Activated CD4-positive, alpha-beta T cell treated with anti-CD3 and anti-CD28 coated beads, Interleukin-2, amount 10 ng/mL, durations not matched to agents 24 days and 14 days (primary cell): ENCODE measurements at places on chromosomes 3 and 15.
A peak's percentile ranks its signal among the peaks of the same experiment; 100 is the strongest.

GRCh38 chr3:156106721-156107373, 13.5 kb upstream of the KCNAB1 start:
- DNase-seq = no peak

DNA sequence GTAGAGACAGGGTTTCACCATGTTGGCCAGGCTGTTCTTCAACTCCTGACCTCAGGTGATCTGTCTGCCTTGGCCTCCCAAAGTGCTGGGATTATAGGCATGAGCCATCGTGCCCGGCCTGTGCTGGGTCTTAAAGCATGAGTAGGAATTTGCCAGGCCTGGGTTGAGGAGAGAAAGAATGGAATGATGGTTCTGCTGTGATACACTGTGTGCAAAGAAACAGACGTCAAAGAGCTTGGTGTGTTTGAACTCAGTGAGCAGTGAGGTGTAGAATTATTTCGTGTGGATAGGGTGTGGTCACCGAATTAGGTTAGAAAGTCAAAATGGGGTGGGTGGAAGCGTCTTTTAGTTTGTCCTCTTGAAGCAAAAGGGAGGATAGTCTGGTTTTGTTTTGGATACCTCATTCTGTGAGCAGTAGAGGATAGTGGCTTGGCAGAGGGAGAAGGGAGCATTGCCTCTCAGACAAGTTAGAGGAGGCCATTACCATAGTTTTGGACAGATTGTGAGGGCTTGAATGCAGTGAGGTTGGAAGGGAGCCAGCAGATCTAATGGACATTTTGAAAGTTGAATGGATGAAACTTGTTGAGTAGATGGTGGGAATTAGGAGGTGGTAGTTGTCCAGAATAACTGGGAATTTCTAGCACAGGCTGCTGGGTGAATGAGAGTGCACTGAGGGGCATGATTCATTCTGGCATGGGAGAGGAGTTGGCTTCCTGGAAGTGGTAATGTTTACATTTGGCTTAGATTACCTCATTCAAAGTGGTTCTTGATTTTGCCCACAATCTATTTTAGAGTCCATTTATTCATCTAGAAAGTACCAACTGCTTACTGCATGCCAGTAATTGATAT, 27.2 kb downstream of the AKAP13 start:
- peak; percentile 75 for DNase-seq

GRCh38 chr15:98764291-98764690, 116.0 kb downstream of the IGF1R start:
- DNase-seq = no peak

DNA sequence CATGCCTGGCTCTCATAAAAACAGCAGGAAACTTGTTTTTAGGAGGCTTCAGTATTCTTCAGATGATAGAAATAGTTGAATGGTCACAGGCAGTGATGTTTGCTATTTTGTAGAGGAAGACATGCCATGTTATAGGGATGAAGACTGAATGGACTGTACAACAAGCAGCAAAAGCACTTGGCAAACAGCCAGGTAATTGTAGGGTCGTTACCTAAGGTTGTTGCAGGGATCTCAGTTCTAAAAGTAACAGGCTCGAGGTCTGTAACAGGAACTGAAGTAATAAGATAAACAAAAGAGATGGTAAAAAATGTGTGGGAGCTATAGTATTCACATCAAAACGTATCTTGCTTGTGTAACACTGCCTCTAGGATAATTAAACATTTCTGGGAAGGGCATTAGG, 116.3 kb downstream of the TFG start:
- DNase-seq = no peak

GRCh38 chr15:69869881-69870505, 227.7 kb downstream of the TLE3 start:
- DNase-seq = no peak
